ENCODE measurements at places on chromosomes 6 and 20.

DNA sequence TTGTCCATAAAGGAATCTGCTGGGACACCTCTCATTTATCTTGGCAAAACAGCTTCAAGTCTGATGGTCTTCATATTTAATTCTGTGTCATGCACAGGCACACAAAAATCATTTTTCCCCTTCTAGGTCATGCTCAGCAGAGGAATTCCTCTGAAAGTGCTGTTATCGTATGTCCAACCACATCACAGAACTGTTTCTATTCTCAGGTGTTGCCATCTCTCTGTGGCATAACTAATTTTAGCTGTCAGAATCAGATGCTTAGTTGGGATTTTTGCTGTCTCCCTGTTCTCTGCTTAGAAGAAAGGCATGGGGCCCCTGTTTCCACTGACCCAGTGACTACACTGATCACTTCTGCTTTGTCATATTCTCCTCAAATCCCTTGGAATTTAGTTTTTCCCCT lies 608.0 kb upstream of the EPHA7 start:
- no peak for DNase-seq

DNA sequence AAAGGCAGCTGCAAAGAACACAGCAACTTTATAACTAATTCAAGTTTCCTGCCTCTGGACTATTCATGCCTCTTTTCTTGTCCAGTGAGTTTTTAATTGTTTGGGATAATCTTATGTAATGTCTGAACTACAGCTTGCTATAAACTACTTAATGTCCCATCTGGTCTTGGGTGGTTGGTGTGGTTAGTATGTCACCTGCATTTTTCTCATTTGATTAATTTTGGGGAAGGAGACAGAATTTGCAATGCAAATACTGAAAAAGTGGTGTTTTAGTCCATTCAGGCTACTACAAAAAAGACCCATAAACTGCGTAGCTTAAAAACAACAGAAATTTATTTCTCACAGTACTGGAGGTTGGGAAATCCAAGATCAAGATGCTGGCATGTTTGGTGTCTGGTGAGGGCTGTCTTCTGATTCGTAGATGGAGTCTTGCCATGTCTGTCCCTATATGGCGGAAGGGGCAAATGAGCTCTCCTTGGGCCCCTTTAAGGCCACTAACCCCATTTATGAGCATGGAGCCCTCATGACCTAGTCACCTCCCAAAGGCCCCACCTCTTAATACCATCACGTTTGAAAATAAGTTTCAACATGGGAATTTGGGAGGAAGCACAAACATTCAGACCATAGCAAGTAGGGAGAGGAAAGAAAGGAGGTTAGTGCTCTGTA lies 22.4 kb downstream of the RNF8 start:
- no peak for DNase-seq

- no peak for DNase-seq
Measured at GRCh38 chr20:49583669-49584417, 15.9 kb upstream of the PTGIS start.

- no peak for DNase-seq
Measured at GRCh38 chr6:70954750-70955149, 2.1 kb downstream of the B3GAT2 start.

DNA sequence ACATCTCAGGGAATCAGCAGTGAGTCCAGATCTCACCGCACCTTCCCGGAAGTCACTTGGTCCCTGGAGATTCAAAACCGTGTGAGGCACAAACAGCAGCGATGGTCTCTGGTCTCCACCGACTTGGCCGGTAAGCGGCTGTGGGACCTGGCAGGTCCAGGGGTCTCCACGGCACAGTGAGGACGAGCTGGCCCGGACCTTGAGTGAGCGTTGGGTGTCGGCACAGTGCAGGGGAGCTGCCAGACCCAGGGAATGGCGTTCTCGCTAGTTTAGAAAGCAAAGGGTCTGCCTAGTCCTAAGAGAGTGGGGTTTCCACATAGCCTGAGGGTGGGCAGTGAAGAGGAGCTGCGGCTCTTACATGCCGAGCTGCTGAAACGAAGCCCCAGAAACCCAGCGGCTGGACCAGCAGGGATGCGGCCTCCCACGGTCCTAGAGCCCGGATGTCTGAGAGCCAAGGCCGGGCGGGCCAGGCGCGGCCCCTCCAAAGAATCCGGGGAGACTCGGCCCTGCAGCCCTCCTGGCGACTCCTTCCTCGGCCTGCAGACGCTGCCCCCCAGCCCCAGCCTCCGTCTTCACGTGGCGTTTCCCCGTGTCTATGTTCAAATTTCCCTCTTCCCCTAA lies 185.0 kb downstream of the ERMARD start:
- DNase-seq, result no peak

GRCh38 chr6:40901322-40902055 lies 137.5 kb downstream of the UNC5CL start:
- no peak for DNase-seq

- no peak for DNase-seq
Measured at GRCh38 chr20:56702931-56703840, 74.1 kb downstream of the TFAP2C start.

DNA sequence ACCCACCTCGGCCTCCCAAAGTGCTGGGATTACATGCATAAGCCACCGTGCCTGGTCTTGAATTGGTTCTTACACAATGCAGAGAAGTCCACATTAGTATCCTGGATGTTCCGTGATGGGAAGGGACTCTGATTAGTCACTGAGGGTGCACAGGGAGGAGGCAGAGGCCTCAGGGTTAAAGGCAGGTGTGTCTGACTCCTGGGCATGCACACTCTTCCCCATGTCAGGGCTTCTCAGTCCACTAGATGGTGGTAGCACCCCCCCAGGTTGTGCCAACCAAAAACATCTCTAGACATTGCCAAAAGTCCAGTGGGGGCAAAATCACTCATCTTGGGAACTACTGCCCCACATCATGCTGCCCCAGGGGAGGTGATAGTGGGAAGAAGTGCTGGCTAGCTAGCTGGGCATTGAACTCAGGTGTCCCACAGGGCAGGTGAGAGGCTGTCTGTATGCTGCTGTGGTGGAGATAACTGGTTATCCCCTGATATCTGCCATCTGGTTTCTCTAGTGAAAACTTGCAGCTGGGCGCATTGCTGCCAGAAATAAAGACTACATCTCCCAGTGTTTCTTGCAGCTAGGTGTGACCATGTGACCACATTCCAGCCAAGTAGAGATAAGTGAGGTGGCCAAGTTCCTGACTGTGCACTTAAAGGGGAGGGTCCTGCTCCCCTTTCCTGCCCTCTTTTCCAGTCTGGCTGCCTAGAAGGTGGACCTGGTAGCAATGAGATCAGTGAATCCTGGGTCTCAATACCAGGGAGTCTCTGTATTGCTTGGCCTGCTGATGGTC lies 8.4 kb upstream of the NSFL1C start:
- no peak for DNase-seq

GRCh38 chr6:33771146-33772081 lies 17.5 kb downstream of the LEMD2 start:
- DNase-seq, result peak; percentile 56

- DNase-seq, result no peak
Measured at GRCh38 chr6:139872665-139873064, 498.2 kb upstream of the CITED2 start.

- no peak for DNase-seq
Measured at GRCh38 chr6:34788111-34788510, 3.8 kb upstream of the BLTP3A start.

- no peak for DNase-seq
Measured at GRCh38 chr6:111107589-111107988, 20.3 kb downstream of the SLC16A10 start.

DNA sequence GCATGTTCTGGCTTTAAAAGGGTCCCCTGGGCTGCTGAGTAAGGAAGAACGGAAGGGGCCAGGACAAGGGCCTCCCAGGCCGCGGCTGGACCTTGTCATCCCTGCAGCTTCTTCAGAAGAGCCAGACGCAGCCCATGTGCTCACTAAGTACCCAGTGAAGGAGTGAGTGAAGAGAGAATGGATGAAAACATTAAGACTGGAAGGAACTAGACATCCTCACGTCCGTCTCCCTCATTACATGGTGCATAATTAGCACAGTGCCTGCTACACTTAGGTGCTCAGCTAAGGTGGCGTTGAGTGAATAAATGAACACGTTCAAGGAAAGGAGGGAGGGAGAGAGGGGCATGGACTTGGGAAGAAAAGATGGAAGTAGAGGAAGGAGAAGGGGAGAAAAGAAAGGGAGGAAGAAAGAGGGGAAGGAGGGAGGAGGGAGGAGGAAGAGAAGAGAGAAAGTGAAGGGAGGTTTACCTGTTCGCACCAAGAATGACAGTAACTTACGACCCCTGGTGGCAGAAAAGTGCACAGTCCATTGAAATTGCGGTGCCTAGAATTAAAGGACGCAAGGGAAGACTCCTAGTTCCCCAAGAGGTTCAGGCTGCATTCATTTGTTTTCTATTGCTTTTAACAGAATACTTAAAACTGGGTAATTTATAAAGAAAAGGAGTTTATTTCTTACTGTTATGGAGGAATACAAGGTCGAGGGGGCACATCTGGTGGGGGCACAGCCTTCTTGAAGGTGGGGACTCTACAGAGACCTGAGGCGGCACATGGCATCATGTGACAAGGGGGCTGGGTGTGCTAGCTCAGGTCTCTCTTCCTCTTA lies 8.0 kb downstream of the TP53RK start:
- DNase-seq, result peak; percentile 74

- DNase-seq, result no peak
Measured at GRCh38 chr6:5942591-5942990, 64.1 kb downstream of the NRN1 start.

- no peak for DNase-seq
Measured at GRCh38 chr6:56808871-56809359, 146.0 kb upstream of the BEND6 start.

GRCh38 chr20:41137614-41138474 lies 501 bp downstream of the PLCG1 start:
- DNase-seq, result peak; percentile 58

GRCh38 chr20:39813190-39813829 lies 851.2 kb downstream of the DHX35 start:
- DNase-seq, result no peak

DNA sequence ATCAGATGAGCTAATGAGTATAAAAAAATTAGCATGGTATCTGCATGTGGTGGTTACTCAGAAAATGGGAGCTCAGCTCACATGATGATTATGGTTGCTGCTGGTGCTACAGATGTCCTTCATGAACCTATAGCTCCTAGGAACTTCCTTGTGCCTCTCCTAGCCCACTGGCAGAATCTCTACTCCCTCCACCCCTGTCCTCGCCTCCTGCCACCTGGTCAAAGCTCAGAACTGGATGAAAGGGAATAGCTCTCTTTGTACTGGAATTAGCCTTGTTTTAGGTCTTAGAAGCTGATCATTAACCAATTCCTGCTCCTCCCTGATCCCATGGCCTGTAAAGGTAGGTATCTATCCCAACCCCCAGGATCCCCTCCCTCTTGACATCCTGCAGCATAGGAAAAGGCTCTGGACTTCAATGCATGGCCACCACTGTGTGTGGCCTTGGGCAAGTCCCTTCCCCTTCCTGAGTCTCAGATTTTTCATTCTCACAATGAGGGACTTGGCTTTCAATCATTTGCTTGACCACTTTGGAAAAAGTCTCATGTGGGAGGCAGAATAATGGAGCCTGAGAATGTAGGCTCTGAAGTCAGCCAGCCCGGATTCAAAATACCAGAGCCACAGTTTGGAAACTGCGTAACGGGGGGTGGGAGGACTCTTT lies 43.9 kb downstream of the SLC13A3 start:
- no peak for DNase-seq

- DNase-seq, result no peak
Measured at GRCh38 chr6:163389354-163389753, 25.2 kb upstream of the QKI start.

DNA sequence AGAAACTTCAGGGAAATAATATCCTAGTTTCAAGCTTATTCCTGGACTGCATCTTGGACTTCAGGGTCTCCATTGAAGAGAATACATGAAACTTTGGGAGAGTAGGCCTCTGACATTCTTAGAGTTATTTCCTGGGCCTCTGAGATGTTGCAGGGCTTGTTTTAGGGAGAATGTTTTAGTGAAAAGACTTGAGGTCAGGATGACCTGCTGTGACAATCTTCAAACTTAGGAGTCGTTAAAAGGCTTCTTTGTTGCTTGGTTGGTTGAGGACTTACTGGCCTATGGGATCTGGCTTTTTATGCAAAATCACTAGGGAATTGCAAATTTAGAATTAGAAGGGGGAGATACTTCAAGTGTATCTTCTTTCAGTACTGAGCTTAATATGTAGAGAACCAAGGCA lies 613.2 kb upstream of the FLRT3 start:
- DNase-seq, result no peak

DNA sequence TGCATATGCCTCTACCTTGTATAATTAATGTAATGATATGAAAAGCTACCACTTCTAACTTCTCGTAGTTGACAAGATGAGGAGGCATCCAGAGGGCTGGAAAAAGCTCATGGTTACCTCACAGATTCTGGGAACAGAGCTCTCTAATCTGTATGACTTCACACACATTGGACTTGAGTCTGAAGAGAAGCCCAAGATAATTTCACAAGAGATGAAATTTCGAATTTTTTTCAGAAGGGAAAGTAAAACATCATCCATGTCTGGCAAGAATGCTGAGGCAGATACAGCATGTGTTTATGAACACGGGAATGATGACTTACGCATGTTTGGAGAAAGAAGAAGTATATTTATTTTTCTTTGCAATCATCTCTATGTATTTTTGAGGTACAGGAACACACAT lies 141.8 kb upstream of the TENT5A start:
- DNase-seq, result no peak

DNA sequence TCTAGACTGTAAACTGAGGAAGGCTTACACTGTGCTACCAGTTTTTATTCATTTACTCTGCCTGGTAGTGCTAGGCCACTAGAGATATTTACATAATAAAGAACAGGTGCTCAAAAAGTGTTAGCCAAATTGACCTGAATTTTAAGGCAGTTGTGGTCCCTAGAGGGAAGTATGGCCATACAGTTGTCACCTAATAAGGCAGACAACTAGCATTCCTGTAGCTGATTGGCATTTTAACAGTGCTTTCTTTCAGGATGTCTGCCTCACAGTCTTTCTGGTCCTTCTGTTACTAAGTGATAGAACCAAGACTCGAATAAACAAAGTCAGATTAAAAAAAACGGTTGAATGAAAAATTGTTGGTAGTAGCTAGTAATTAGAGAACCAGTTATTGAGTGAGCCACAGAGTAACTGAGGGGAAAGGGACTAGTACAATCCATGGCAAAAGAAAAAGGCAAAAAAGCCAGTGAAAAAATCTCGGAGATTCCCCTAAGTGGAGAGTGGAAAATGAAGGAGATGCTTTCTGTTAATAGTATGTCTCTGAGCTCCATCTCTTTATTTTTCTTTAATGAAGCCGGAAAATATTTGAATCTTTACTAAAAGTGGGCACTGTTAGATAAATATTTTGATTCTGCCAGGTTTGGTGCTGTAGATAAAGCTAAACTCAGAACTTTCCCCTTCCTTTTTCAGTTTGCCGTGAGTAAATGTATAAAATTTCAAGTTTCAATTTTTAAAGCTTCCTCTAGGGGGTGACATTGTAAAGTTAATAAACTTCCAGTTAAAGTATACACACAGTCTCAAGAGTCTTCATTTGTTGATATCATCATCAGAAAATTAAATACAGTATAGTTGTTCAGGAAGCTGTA lies 9.1 kb downstream of the VTA1 start:
- DNase-seq, result peak; percentile 27

GRCh38 chr6:39137245-39137644 lies 22.3 kb upstream of the SAYSD1 start:
- no peak for DNase-seq

- no peak for DNase-seq
Measured at GRCh38 chr6:89948876-89949275, 54.6 kb downstream of the GJA10 start.

- DNase-seq, result no peak
Measured at GRCh38 chr6:47112317-47112716, 70.2 kb upstream of the ADGRF1 start.
